Thoracic aorta endothelial cell (primary cell): ENCODE measurements at places on chromosomes 6 and 20. TPM values are rescaled to one million over a fixed set of nuclear protein-coding genes. Genes with fewer than 3 reads are reported as not detected.

Gene MEI4
- total RNA-seq, result not detected in 2 replicates

Gene PARD6B
- 0.27 and 0.43 TPM in 2 replicates for total RNA-seq

Gene ROS1
- total RNA-seq, result not detected in 2 replicates

Gene PERP
- 36.7 and 47.4 TPM in 2 replicates for total RNA-seq

Gene CST4
- not detected in 2 replicates for total RNA-seq

Gene POPDC3
- total RNA-seq, result 0.14 and 2.1 TPM in 2 replicates

Gene DEFB116
- total RNA-seq, result not detected in 2 replicates

Gene MCCD1
- total RNA-seq, result not detected in 2 replicates
